ENCODE measurements at places on chromosomes 2 and 18.

- peak; percentile 82 for DNase-seq
Measured at GRCh38 chr2:85741833-85742455, 11.8 kb upstream of the ATOH8 start.

- DNase-seq = no peak
Measured at GRCh38 chr18:3061581-3062312, 48.8 kb upstream of the LPIN2 start.

GRCh38 chr2:72037261-72037666 lies 110.4 kb downstream of the CYP26B1 start:
- peak; percentile 13 for DNase-seq

DNA sequence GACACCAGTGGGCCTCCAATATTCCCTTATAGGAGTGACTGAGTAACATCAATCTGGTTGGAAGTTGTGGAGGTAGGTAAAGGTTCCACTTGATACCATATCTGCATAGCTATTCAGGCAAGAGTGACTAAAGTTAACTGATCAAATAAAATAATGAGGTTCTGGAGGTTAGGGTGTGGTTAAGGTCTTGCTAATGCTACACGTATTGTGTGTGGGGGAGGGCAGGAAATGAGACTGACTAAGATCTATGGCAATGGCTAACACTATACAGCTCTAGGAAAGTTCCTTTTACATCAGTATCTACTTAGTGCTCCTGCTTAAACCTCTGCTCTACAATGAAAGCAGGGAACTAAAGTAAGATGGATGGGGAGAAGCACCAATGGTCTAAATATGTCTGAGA lies 149.1 kb upstream of the MGAT5 start:
- DNase-seq = peak; percentile 28

DNA sequence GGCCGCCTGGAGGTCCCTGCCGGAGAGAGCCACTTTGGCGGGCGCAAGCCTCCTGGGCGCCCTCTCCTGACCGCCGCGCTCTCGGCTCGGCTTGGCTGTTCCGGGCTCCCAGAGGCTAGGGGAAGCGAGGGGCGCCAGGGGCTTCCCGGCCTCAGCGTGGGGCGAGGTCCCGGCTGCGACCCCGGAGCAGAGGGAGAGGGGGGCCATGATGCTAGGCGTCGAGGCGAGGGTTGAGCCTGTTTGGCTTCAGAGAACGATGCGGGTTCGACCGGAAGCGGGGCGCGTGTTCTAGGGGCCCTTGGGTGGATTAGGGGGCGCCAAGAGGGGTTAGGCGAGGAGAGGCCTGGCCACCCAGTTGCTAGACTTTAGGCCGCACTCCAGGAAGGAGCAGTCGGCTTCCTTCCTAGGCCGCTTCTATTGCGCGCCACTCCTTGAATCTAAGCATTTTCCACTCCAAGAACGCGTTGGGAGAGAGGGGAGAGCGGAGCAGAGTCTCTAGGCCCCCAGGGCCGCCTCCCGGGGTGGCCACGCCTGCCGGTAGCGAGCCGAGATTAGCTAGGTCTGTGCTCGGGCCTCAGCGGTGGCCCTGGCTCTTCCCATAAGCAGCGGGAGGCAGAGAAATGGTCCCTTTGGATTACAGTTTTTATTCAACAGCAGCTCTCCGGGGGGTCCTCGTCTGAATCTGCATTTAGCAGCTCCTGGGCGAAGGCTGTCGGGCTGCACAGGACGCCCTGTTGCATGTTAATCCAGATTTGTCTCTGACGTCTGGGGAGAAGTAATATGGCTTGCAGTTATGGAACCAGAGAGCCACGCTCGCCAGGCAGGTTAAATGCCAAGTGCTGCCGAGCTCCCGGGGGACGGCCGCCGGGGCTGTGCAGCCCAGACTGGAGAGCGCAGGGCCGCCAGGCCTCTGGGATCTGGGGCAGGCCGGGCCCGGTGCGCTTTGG lies 11.3 kb downstream of the MEIS1 start:
- DNase-seq = peak; percentile 75

GRCh38 chr18:11689669-11690565 lies 853 bp downstream of the GNAL start:
- peak; percentile 26 for DNase-seq

- no peak for DNase-seq
Measured at GRCh38 chr2:127086990-127087790, 19.8 kb downstream of the BIN1 start.

DNA sequence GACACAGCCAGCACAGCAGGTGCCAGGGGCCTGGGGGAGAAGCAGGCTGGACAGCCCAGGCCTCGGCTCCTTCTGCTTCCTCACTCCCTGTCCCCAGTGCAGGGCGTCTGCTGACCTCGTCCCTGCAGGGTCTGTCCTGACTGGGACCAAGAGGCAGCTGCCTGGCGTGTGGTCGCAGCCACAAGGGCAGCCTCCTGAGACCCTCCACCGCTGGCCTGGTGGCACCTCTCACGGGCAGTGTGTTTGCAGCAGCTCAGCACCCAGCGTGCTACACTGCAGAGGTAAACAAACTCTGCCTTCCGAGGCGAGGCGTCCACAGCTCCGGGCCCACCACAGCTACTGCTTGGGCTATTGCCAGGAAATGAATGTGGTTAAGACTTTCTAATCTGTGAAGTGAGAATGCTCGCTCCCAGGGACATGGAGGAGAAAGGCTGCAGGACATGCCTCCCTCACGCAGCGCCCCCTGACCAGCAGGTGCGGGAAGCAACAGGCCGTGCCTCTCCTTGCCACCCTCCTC lies 46.1 kb upstream of the HPCAL1 start:
- no peak for DNase-seq

- DNase-seq = no peak
Measured at GRCh38 chr18:63980027-63980426, 10.1 kb downstream of the SERPINB8 start.

- DNase-seq = peak; percentile 92
Measured at GRCh38 chr18:12639990-12640880, 17.7 kb downstream of the SPIRE1 start.

GRCh38 chr2:225598426-225598825 lies 198.9 kb downstream of the NYAP2 start:
- DNase-seq = no peak

GRCh38 chr2:201172279-201172678 lies 10.7 kb upstream of the CASP10 start:
- DNase-seq = no peak

DNA sequence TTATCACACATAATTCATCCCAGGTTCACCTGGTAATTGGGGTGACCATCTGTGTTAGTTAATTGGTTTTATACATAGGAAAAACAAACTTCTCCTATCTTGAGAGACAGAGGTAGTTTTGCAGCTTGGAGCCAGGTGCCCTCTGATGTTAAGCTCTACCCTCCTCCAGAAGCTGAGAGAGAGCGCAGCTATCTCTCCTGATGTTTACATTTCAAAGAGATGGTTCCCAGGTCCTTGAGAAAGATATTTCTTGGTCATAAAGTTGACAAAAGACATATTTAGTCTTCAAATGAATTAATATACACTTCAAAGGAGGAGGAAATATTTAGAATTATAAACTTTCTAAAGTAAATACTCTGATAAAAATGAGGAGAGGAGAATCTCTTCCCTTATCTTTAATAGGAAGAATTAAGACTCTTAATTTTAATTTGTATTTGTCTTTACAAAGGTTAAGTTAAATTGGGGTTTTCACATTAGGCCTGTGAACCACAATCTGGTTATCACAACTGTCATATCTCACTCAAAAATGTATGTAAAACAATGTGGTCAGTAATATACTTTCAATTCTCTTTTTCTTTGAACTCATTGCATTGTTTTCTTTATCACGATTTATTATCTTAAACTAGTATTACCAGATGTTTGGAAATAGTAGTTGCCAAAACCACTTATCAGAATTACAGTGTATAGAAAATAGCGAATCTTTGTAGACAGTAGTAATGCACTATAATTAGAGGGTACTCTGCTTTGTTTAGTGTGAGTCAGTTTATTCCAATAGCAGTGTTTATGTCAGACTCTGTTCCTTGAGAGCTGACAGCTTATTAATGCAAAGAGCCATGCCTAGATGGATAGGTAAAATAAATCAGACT lies 26.8 kb downstream of the SERPINB4 start:
- no peak for DNase-seq

GRCh38 chr2:11375689-11376027 lies 31.2 kb upstream of the ROCK2 start:
- DNase-seq = no peak

- no peak for DNase-seq
Measured at GRCh38 chr18:2776601-2777000, 70.2 kb upstream of the EMILIN2 start.
